ENCODE measurements at places on chromosomes 7 and 10.

DNA sequence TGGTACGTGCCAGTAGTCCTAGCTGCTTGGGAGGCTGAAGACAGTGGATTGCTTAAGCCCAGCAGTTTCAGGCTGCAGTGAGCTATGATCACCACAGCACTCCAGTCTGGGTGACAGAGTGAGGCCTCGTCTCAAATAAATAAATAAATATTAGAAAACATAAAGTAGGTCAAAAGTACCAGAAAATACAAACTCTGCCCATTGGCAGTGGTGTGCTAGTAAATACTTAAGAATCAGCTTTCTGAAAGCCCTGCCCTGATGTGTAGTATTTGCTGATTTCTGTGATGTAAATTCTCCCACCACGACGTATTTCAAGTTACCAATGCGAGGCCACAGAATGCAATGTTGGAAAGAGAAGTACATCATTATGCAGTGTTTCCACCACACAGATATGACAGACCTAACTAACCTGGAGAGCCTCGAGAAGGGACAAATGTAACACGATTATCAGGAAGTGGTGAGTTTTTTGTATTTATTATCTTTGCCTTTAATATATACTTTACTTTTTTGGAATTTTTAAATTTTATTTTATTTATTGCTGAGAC, 11.8 kb upstream of the MAP3K8 start:
- no peak for DNase-seq

- no peak for DNase-seq
These were observed 334.2 kb downstream of the ABCA13 start for GRCh38 chr7:48505466-48505865.

DNA sequence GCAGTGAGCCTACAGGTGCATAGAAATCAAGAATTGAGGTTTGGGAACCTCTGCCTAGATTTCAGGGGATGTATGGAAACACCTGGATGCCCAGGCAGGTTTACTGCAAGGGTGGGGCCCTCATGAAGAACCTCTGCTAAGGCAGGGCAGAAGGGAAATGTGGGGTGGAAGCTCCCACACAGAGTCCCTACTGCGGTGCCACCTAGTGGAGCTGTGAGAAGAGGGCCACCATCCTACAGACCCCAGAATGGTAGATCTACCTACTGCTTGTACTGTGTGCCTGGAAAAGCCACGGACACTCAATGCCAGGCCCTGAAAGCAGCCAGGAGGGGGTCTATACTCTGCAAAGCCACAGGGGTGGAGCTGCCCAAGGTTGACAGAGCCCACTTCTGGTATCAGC, 533.5 kb downstream of the GPAM start:
- no peak for DNase-seq

- no peak for DNase-seq
These were observed 312.0 kb downstream of the WDR37 start for GRCh38 chr10:1367938-1368841.

- DNase-seq: no peak
These were observed 765.6 kb upstream of the GHITM start for GRCh38 chr10:83373671-83374070.

- no peak for DNase-seq
These were observed 268.0 kb downstream of the FRMD4A start for GRCh38 chr10:14062528-14063260.

- DNase-seq: no peak
These were observed 256.7 kb downstream of the KLF6 start for GRCh38 chr10:3528271-3528670.

DNA sequence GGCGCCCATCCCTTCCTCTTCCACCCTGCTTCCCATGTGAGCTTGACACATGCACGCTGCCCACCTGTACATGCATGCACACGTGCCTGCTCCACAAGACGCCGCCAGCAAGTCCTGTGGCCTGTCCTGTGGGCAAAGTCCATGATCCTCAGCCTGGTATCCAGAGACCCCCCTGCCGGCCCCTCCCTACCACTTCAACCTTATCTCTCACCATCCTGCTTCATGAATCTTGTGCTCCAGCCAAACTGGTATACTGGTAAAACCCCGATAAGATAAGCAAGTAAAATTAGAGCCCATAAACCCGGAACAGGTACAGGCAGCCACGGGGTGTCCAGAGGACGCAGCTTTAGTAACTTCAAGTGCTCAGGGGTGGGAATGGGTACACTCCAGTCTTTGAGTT, 11.8 kb upstream of the TBXAS1 start:
- no peak for DNase-seq

DNA sequence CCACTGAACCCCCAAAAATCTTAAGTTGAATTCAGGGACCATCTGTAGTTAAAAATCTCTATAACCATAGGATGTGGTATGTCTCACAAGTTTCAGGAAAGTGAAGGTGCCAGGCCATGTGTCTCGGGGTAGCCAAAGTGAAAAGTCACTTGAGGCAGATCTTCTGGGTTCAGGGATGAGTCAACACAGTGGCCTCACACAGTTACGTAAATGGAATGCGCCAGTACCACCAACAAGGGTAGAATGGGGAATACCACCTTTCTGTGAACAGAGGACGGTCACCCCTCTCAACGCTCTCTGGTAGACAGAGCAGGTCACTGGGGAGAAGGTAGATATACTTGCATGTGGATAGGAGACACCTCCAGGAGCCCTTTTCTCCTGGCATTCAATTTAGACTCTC, 71.4 kb downstream of the ELMO1 start:
- no peak for DNase-seq

GRCh38 chr7:79495544-79496272, 42.2 kb upstream of the MAGI2 start:
- DNase-seq: no peak

DNA sequence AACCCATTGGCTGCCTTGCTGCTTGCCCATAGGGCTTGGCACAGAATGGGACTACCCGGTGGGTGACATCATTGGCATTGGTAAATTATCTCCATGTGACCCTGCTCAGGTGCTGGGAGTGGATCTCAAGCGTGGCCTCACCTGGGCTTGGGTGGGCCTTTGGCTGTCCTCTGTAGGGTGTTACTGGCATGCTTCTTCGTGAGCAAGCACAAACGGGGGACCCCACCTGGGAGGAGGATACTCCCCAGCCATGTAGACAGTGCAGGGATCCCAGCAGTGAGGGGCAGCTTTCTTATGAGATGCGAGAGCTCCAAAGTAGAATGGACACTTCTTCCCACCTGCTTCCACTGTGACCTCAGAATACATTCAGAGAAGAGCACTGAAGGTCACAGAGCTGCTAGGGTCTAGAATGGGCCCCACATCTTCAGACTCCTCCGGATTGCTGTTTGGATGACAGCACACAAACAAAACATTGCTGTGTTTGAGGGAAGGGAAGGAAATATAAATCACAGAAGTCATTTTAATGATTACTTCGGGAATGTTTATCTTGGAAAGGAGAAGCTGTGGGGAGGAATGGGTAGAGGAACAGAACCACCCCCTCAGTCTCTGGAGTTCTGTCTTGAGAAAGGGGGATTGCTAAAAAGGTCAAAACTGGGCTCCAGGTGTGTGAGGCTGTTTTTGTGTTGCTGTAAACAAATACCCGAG, 75.9 kb downstream of the SH2D4B start:
- DNase-seq: no peak

GRCh38 chr7:151404216-151405011, 5.4 kb downstream of the WDR86 start:
- DNase-seq: no peak

- peak; percentile 57 for DNase-seq
These were observed 72.0 kb downstream of the SLC37A3 start for GRCh38 chr7:140326116-140326928.

DNA sequence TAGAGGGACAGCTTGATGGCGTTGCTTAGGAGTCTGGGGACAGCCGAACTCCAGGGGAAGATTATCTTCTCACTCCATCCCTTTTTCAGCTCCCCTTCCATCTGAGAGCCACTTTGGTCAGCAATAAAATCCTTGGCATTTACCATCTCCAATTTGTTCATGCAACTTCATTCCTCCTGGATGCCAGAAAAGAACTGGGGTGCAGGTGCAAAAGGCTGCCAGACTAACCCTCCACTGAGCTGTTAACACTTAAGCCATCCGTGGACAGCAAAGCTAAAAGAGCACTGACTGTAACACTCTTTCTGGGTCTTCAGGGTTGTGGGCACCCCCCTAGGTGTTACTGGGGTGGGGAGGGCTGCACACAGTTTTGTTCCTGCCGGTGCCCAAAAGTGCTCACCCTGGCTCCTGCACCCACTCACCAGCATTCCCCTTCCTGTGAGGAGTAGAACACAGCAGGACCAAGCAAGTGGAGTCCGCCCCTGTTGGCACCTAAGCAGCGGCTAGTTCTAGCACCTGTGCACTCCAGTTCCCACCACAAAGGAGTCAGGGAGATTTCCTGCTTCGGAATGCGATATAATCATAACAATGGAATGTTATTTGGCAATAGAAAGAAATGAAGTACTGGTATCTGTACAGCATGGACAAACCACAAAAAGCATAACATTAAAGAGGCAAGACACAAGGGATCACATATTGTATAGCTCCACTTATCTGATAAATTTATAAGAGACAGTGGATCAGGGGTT, 95.1 kb downstream of the NPY start:
- DNase-seq: no peak

DNA sequence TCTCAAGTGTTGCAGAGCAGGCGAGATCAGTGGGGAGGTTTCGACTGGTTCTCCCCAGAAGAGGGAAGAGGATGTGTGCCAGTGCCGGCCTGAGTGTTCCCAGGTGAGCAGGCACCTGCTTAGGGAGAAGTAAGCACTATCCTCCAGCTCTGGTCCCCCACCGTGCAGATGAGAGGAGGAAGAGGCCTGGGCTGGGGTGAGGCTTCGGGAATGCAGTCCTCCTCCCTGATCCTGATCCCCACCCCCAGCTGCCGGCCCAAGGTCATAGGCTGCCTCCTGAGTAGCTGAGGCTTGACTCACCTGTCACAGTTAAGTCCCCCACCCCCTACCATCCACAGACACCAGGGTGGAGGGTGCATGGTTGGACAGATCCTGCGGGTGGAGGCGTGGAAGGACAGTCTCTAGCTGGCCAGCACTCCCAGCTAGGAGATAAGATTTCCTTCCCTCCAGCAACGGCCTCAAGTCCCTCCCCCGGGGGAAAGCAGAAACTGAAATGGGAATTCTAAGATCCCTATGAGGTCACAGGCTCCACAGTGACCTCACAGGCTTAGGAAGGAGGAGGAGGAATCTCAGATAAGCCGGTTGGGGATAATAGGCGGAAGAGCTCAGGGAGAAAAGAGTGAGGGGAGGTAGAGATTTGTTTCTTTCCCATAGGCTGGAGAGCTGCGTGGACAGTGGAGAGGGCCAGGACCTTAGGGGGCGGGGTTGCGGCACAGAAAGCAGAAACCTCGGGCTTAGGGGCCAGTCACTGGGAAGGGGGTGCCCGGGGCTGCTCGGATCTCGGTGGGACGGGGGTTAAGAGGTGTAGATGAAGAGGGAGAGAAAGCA, 1.0 kb downstream of the LRCH4 start:
- DNase-seq: no peak

DNA sequence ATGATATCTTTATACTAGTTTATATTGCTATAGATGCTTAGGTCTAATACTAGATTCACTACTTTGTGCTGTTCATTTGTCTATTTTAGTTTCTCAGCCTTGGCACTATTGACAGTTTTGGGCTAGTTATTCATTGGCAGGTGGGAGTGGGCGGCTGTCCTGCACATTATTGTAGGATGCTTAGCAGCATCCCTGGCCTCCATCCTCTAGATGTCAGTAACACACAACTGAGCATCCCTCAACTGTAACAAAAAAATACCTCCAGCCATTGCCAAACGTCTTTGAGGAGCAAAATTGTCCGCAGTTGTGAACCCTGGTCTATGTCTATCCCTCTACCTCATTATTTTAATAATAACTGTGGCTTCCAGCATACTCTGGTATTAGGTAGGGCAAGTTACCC, 34.4 kb upstream of the PNLIP start:
- no peak for DNase-seq
